ENCODE measurements at places on chromosomes 2 and 18.

DNA sequence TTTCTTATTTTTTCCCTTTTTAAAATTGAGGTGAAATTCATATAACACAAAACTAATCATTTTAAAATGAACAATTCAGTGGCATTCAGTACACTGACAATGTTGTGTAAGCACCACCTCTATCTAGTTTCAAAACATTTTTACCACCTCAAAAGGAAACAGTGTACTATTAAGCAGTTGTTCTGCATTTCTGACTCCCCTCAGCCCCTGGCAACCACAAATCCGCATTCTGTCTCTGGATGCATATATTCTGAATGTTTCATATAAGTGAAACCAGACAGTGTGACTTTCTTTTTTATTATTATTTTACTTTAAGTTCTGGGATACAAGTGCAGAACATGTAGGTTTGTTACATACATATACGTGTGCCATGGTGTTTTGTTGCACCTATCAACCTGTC lies 19.2 kb upstream of the TANK start:
- DNase-seq = no peak

GRCh38 chr2:218387369-218388194 lies 5.5 kb downstream of the SLC11A1 start:
- no peak for DNase-seq

GRCh38 chr2:16716944-16717343 lies 51.3 kb upstream of the CYRIA start:
- no peak for DNase-seq

DNA sequence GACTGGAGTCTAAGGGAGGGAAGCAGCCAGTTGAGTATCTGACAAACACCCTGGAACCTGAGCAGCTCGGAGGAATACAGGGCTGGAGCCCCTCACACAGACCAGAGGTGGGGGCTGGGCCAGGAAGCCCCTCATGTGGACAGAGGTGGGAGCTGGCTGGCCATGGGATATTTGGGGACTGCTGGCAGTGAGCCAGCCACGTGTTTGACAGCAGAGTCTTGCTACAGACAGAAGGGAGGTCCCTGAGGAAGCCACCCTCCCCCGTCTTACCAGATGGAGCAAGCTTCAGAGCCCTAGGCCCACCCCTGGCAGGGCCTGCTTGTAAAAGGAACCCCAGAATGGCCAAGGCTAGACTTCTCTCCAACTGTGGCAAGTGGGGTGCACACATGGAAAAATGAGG lies 3.6 kb upstream of the MTERF4 start:
- no peak for DNase-seq

DNA sequence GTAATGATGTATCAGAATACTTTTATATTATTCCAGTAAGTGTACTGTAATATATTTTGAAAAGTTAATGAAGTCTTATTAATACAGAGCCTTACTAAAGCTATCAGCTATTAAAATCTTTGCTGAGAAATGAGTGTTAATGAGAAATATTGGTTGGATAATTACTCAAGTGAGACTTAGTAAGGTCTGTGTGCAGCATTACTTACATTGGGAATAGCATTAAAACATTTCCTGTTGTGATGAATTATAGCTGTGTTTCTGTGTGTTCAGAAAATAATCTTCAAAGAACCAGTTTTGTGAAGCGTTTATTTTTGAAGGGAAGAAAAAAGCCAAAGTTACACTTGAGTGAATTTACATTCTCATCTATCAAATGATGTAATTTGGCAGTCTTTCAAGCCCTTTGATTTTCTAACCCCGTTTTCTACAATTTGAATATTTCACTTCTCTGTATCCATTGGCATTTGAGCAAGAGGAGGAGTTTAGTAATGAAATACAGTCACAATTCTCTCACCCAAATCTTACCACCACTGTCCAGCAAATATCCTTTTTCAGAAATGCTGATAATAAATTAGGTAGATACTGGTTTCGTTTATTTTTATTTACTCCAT lies 123.5 kb upstream of the BOD1L2 start:
- no peak for DNase-seq

GRCh38 chr18:11040823-11041656 lies 108.3 kb downstream of the PIEZO2 start:
- DNase-seq = no peak

DNA sequence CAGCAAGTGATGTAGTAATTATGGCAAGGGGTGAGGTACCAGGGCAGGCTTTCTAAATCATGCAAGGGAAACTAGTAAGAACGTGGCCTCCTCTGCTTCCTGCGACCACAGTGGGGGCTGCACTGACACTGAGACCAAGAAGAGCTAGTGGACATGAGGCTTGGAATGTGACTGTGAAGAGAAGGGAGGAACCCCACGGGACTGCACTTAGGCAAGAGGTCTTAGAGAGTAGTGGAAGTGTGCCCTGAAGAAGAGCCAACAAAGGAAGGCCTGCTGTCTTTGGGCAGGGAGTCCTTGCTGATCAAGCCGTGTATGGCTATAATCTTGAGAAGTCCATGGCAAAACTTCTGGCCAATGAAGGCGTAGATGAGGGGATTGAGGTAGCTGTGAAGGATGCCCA lies 8.9 kb upstream of the RUFY4 start:
- DNase-seq = peak; percentile 57

DNA sequence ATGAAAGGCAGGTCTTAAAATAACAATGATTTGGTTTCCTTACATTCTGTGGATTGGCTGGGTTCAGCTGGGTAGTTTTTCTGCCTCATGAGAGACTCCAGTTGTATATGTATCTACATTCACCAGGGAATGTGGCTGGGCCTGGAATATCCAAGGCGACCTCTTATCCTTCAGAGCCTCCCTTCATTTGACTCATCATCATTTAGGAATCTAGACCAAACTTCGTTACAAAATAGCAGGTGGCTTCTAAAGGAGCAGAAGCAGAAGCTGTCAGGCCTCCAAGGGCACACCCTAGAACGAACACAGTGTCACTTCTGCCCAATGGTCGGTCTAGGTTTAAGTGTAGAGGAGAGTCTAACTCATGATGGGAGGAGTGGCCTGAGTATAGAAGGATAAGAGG lies 204.2 kb downstream of the EN1 start:
- DNase-seq = no peak

GRCh38 chr2:119698246-119698645 lies 19.2 kb downstream of the TMEM177 start:
- no peak for DNase-seq

DNA sequence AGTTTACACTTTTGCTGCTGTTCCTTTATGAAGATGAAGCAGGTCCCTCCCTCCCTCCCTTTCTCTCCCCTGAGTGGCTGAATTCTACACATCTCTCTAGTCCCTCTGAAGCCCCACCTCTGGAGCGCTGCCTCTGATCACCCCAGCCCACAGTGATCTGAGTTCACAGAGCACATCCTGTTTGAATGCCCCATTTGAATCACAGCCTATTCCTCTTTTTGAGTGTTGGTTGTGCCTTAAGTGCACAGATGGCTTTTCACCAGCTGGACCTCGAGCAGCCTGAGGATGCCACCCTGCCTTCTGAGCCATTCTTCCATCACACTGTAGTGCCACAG lies 87.1 kb downstream of the ITGB1BP1 start:
- no peak for DNase-seq

DNA sequence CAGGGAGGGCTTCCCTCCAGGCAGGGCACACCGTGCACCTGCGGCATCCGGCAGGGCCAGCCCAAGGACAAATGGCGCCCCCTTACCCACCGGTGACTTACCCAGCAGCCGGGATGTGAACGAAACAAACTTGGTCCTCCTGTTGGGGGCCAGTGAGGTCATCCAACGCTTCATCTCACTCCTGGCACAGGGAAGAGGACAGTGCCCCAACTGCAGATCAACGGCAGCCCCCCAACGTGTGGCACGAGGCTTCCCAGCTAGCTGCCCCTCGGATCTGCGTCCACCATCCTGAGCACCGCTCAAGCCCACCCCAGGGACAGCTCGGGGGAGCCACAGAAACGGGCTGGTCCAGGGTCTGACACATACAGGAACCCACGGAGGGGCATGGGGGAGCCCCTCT lies 12.0 kb downstream of the SNORC start:
- peak; percentile 63 for DNase-seq

- DNase-seq = no peak
Measured at GRCh38 chr2:127637236-127637630, 8.7 kb upstream of the GPR17 start.

GRCh38 chr2:17644997-17645720 lies 104.7 kb downstream of the VSNL1 start:
- no peak for DNase-seq

DNA sequence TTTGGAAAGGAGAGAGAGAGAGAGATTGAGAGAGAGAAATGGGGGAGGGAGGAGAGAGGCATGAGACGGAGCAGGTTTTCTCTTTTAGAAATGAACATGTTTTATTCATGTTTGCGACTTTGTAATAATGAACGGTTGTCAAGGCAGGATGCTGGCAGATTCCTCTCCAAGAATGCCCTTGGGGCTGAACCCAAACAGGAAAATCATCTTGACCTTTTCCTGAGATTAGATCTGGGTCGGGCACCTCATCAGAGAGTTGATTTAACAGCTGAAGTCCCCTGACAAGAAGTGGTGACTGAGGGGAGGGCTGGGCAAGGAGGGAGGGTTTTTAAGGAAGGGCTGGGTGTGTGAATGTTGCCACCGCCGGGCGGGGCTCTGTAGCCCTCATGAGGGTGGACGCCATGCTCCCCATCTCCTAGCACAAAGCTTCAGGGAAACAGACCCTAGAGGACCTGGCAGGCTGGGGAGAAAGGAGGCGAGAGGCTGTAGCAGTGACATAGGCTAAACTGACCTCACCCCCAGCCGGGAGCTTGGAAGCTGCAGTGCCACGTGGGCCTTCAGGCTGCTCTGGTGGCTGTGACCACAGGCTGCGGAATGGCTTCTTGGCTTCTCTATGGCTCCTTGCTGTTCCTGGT lies 60.0 kb downstream of the LIPG start:
- peak; percentile 53 for DNase-seq

GRCh38 chr2:189851174-189851826 lies 67.0 kb downstream of the PMS1 start:
- DNase-seq = no peak

- DNase-seq = no peak
Measured at GRCh38 chr2:160397530-160397865, 96.1 kb downstream of the RBMS1 start.

GRCh38 chr18:23712445-23712844 lies 23.2 kb downstream of the LAMA3 start:
- no peak for DNase-seq

- DNase-seq = no peak
Measured at GRCh38 chr18:10057401-10057893, 143.6 kb downstream of the VAPA start.

- DNase-seq = no peak
Measured at GRCh38 chr2:220057916-220058315, 430.5 kb downstream of the SLC4A3 start.

- DNase-seq = peak; percentile 71
Measured at GRCh38 chr2:42801381-42801780, 9.0 kb upstream of the HAAO start.
